ENCODE measurements at places on chromosomes 16 and 17.

GRCh38 chr17:44826123-44826790 is 3.8 kb downstream of the GJC1 start:
- DNase-seq = no peak

GRCh38 chr16:89304941-89305705 is 87.6 kb downstream of the ZNF778 start:
- no peak for DNase-seq

DNA sequence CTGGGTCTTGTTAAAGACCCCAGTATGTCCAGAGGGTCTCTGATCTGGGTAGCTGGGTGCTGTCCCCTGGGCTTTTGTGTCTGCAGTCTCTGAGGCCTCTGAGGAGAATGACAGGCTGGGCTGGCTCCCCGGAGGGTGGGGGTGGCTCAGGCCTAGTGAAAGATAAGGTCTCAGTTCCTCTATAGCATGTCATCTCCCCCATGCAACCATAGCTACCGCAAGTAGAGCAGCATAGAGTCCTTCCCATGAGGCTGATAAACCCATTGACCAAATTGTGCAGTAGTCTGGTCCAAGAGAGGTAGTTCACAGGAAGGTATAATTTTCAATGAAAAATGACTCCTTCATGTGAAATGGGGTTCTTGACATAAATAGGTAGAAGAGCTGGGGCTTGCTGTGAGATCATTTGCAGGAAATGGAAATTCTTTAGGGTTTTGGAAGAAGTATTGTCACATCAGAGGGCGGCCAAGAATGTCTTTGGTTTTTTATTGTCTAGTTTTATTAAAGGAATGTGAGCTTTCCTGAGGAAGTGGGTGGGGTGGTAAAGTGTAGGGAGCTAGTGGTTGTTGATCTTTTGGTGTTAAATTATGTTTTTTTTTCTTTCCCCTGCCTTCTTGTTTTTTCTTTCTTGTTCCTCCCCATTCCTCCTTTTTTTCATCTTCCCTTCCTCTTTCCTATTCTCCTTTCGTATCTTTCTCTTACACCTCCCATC is 21.0 kb downstream of the SLC7A6OS start:
- DNase-seq = no peak

DNA sequence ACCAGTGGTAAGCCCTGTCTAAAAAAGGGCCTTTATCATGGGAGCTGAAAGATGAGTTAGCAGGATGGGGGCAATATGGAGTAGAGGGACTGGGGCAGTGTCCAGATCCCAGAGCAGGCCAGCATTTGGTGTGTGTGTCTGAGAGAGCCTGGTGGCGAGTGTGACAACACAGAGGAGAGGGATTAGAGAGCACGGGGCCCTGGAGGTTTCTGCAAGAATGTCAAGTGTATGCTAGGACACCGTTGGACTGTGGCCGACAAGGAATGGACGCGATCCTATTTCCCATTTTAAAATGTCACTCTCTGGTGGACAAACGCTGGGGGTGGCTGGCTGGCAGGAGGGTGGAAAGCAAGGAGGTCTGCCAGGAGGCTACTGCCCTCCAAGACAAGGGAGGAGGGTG is 12.4 kb downstream of the TAC4 start:
- no peak for DNase-seq

GRCh38 chr16:73086108-73086507 is 38.2 kb upstream of the ZFHX3 start:
- no peak for DNase-seq

DNA sequence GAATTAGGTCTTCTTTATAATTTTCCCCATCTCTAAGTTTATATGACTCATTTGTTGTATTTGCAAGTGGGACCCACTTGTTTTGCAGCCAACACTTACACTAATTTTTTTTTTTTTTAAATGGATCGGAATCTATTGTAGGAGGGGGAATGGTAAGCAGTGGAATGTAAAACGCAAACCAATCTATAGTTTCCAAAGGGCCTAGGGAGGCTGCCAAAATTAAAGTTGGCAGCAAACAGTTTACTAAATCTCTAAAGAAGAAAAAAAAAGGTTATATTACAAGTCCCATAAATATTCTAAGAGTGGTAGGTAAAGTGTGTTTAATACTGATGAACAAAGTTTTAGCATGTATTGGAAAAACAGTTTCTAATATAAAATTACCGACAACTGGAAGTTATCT is 416.8 kb upstream of the SALL1 start:
- DNase-seq = no peak

GRCh38 chr17:33038740-33039139 is 47.1 kb downstream of the SPACA3 start:
- DNase-seq = no peak

DNA sequence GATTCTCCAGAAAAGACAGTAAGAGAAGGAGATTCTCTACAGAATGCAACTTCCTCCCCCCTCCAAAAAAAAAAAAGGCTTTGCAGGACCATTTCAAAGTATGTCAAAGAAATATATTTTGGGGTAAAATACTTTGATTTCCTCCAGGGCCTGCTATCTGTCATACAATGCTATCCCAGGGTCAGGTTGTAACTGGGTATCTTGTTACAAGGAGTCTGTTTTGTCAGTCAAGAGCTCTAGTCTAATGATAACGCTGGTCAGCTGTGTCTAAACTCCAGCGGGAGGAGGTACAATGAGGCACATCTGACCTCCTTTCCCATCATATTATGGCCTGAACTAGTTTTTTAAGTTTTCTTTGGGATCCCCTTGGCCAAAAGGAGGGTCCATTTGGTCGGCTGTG is 408.4 kb upstream of the CDH5 start:
- DNase-seq = no peak

DNA sequence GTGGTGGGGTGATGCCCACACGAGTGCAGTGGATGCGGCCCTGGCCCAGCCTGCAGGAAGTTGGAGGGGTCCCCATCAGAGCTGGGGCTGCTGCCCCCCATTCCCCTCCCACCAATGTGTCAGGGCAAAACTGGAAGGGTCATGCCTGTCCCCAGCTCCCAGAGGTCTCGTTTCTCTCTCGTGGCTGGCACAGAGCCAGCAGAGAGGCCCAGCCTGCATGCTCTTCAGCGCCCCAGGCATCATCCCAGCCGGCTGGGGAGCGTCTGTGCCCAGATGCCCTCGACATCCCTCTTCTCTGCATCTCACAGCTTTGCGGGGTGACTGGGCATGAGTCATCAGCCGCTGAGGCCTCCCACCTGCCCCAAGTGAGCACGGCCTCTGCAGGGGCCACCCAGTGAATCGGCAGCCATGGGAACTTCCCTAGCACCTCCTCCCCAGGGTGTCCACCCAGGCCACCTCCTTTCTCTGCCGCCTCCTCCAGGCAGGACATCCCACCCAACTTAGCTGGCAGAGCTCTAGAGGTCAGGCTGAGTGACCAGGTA is 9.8 kb upstream of the CSNK1D start:
- DNase-seq = no peak

DNA sequence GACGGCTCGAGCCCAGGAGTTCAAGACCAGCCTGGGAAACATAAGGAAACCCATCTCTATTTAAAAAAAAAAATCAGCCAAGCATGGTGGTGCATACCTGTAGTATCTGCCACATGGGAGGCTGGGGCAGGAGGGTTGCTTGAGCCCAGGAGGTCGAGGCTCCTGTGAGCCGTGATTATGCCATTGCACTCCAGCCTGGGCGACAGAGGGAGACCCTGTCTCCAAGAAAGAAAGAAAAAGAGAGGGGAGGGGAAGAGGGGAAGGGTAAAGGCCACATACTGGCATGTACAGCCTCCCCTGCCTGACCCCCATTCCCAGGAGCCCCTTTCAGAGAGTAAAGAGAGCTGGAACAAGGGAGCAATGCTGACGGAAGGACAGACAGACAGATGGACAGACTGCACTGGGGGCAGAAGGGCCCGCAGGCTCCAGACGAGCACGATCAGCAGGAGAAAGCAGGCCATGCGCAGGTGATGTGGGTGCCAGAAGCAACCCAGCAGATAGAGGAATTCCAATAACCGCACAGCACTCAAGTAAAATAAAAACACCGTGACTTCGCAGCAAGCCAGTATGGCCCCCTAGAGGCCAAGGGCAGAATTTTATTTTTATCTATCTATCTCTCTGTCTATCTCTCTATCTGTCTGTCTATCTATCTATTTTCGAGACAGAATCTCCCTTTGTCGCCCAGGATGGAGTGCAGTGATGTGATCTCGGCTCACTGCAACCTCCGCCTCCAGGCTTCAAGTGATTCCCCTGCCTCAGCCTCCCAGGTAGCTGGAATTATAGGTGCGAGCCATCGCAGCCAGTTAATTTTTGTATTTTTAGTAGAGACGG is 27.1 kb upstream of the SNN start:
- DNase-seq = no peak

DNA sequence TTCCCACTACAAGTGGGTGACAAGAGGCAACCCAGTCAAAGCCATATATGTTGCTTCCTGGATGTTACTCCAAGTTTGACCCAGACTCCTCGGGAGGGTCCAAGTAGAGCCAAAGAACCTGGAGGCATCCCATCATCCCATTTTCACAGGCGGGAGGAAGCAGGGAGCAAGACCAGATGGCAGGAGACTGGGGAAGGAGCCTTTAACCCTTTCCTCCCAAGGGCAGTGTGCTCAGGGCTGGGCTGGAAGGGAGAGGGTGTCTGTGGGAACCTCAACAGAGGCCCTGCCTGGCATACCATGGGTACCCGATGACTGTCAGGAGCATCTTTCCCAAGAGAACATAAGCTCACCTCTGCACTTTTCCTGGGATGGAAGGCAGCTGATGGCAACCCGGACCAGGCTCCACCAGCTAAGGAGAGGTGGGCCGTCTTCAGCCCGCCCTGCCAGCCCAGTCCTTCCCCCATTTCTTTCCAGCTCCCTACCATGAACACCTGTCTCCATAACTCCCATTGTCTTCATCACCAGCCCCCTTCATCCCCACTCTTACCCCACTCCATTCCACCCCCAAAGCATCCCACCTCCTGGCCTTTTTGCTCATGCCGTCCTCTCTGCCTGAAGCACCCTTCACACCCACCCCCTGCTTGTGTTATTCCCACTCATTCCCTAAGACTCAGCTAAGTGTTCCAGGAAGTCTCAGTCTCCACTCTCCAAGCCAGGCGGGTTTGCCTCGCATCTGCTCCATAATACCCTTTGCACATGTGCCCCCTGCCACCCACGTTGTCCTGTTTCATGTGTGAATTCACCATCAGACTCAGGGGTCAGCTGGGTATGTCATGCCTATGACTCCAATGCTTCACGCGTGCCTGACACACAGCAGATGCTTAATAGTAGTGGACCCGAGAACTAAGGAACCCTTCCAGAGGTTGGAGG is 5.9 kb upstream of the SLC16A5 start:
- no peak for DNase-seq

DNA sequence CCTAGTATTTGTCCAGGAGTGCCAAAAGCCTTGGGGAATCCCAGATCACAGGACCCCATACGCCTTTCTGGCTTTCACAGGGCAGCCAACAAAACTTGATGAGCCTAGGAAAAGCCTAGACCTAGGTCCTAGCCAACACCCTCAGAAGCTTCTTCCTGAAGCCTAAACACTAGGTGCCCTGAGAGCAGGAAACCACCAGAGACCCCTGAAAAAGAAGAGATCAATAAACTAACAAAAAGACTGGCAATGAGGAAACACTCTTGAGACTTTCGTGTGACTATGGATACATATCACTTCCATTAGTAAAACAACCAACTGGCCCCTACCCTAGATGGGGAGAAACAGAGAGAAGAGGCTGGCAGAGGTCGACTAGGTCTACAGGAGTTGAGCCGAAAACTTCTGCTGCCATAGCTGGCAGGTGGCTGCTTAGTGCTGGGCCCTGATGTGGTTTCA is 1.2 kb downstream of the ORMDL3 start:
- DNase-seq = no peak

- no peak for DNase-seq
Observed at GRCh38 chr17:77426676-77427386, 286.1 kb downstream of the SEC14L1 start.

DNA sequence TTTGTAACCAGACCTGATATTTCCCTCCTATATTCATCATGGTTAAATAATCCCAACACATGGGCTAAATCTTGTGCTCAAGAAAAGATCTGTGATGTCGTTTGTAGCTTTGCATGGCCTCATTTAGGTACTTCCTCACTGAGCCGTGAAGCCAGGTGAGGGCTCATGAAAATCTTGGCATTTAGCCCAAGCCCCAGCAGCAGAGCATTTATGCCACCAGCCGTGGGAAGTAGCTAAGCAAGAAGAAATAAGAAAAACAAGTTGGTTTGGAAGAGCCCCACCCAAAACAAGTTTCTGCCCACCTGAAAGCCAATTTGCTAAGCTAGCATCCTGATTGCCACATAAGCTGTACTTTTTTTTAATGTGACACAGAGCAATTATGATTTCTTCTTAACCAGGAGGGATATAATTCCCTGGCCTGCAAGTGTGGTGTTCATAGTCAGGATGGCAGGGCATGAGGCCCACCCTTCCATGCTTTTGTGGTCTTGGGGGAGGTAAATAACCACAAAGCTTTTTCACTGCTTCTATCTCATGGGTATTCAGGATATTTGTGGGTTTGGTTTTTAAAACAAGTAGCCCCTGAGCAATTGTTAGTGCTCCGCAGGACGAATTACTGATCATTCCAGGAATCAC is 10.5 kb downstream of the TMIGD1 start:
- no peak for DNase-seq

DNA sequence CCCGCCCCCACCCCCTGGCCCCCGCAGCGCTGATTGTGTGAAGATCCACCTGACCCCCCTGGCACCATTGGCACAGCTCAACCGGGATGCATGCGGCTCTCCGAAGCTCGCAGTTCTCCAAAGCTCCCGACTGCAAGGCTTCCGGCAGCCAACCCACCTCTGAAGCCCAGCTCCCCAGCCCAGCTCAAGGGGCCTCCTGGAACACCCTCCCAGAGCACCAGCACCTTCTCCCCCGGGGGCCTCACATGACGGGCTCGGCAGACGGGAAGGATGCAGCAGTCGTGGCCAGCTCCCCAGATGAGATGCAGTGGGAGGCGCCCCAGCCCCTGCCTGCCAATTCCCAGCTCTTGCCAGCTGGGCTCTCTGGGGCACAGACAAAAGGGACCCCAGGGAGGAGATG is 215.3 kb downstream of the ZNF423 start:
- no peak for DNase-seq

GRCh38 chr16:10878644-10879501 is 1.9 kb downstream of the CIITA start:
- DNase-seq = peak; percentile 32

DNA sequence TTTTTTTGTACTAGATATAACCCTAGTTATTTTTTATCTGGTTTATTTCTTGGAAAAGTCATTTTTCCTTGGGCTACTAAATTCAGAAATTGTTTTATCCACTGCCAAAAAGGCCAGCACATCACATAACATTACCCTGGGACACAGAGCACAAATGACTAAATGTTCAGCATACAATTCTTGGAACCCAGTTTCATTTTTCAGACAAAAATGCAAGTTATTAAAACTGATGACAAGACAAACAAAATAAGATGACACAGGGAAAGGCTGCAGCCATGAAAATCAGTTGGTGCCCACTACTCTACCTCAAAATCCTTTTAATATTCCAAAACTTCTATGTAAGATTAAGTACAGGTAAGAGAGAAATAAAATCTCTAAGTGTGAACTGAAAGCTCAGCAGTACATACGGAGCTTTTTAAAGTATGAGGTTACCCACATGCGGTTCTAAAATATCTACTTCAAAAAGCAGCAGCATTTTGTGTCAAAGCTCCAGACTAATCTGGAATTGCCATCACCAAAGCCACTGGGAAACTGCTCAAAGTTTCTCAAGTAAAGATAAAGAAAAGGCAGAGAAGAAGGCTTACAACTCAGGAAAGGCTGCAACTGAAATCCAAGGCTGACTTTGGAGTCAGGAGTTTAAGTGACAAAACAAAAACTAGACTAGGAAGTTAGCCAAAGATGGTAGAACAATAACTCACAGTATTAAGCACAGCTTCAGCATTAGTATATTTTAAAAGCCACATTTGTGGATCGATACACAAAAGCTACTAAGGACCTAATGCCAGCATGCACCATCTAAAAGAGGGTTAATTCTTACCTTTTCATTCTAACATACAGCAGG is 41.4 kb downstream of the AP1G1 start:
- no peak for DNase-seq
